Stimulated activated CD8-positive, alpha-beta memory T cell treated with anti-CD3 and anti-CD28 coated beads, Interleukin-4, amount 100 ng/mL, for 1 hour (primary cell): ENCODE measurements at places on chromosomes 11 and 22.

- DNase-seq = no peak
These were observed 134.7 kb downstream of the ME3 start for GRCh38 chr11:86537541-86538222.

DNA sequence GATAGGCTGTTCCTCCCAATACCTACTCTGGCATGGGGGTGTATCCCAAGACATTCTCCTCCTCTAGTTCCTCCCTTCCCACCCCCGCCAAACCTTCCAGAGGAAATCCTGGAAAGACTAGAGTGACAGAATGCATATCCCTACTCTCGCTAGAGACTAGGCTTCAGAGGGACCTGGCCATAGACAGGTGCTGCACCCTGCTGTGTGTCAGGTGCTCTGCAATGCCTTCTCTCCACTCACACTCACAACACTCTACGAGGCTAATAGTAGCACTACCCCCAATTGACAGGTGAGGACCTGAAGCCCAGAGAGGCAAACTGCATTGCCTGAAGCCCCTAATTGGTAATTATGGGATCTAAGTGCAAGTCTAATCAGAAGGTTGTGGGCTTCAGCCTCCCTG is 46.2 kb upstream of the LMO1 start:
- DNase-seq = no peak

DNA sequence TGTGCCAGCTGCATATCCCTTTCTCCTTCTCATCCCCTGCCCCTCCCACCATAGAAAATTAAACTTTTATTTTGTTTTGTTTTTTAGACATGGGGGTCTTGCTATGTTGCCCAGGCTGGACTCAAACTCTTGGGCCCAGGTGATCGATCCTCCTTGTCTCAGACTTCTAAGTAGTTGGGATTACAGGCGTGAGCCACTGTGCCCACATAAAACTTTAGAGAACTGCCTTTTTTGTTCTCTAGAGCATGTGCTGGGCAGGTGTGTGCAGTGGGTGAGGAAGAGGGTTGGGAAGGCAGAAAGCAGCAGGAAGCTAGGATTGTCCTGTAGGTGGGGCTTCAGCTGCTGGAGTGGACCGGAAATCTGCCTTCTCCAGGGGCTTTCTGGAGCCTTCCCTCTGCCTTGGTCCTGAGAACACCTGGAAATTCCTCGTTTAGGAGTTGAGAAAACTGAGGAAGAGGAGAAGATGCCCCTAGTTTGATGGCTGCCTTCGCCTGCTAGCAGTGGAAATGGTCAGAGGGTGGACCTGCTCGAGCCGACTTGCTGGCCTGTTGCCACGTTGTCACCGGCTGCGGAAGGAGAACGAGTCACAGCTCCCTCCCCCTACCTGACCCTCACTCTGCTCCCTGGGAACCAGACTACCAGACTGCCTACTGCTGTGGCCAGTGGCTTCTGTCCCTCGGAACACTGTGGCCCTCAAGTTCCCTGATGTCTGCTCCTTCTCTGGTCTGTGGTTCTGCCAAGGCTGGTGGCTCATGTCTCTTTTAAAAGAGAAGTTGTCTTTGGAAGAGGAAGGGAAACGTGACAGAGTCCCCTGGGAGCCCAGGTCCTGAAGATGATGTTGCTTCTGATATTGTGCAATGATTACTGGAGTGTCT is 4.0 kb downstream of the ST14 start:
- DNase-seq = no peak

DNA sequence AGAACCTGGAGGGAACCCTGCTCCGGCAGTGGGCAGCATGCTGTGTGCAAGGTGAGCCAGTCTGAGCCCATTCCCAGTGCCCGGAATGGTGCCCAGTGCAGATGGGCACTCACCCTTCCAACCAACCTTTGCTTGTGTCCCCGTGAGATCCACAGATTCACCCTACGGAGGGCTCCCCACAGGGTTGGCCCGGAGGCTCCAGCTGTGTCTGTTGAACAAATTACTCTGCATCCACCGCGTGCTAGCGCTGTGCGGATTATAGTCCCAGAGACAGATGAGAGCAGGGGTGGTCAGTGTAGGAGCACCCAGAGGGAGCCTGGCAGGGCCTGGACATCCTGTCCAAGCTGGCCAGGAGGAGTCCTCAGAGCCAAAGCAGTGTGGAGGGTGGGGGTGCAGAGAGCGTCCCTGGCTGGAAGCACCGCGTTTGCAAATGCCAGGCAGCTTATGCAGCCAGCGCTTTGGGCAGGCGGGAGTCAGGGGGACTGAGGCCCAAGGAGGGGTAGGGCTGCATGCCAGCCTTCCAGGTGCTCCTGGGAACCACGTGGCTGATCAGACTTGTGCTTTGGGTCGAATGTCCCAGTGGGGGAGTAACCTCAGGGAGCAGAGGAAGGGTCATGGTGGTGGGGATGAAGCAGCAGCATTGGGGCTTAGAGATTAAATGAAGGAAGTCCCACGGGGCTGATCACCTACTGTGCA is 80.5 kb downstream of the KCNQ1 start:
- DNase-seq = no peak
